ENCODE measurements at places on chromosomes 4 and X.

DNA sequence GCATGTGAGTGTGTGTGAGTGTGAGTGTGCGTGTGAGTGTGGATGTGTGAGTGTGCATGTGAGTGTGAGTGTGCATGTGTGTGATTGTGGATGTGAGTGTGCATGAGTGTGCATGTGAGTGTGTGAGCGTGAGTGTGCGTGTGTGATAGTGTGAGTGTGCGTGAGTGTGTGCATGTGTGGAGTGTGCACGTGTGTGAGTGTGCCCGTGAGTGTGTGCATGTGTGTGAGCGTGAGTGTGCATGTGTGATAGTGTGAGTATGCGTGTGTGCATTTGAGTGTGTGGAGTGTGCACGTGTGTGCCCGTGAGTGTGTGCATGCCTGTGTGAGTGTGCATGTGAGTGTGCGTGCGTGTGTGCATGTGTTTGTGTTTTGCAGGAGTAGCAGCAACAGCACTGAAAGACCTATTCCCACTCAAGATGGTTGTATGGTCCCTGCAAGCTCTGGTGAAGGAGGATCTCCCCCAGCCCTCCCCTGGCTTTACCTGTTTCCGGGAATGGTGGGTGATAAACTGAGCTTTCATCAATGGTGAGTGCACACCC, 30.7 kb upstream of the HELT start:
- DNase-seq = no peak

- DNase-seq = no peak
These were observed 216.1 kb downstream of the STK32B start for GRCh38 chr4:5267408-5267807.

GRCh38 chrX:39802354-39802753, 295.4 kb downstream of the BCOR start:
- DNase-seq = no peak

DNA sequence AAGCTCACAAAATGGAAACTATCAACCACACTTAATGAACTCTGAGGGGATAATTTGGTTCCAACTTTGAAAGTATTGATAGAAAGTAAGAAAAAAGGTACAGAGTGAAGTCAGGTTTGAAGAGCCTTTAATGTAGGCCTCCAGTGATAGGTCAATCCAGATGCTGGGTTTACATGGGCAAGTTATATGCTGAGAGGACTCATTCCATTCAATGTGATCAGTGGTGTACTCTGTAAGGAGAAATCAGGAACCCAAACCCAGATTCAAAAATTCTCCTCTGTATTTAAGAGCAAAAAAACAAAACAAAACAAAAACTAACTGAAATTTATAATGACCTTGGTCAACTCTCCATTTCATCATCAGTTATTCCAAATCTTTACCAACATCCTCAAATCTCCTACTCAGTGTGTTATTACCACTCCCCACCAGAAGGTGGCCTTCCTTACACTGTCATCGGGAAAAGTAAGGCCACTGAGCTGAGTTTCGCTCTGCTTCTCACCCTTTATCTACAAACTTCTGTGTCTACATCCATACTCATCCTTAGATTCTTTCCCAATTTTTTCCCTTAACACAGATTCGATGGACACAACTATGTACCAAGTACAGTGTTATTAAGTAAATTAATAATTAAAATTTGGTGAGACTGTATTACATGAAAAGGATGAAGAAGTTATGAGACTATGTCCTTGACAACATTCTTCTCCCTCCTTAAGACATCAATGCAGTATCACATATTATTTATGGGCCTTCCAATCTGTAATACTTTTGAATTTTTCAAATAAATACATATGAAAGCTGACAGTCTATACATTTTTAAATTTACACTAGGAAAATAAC, 88.3 kb downstream of the ZAR1 start:
- DNase-seq = peak; percentile 39

- no peak for DNase-seq
These were observed 706.5 kb downstream of the FSTL5 start for GRCh38 chr4:161457311-161457710.

DNA sequence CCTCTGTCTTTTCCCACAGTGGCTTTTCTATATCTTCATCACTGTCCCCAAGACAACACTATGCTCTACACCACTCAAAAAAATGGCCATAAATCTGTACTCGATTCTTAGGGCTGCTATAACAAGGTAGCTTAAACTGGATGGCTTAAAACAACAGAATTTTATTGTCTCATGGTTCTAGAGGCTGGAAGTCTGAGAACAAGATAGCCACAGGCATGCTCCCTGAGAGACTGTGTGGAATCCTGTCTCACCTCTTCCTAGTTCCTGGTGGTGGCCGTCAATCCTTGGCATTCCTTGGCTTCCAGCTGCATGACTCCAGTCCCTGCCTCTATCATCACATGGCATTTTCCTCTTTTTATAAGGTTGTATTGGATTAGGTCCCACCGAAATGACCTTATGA, 70.7 kb upstream of the DCLK2 start:
- DNase-seq = no peak

GRCh38 chr4:39713691-39714090, 15.8 kb downstream of the UBE2K start:
- no peak for DNase-seq

- DNase-seq = no peak
These were observed 198.2 kb upstream of the PSAPL1 start for GRCh38 chr4:7632971-7633370.

DNA sequence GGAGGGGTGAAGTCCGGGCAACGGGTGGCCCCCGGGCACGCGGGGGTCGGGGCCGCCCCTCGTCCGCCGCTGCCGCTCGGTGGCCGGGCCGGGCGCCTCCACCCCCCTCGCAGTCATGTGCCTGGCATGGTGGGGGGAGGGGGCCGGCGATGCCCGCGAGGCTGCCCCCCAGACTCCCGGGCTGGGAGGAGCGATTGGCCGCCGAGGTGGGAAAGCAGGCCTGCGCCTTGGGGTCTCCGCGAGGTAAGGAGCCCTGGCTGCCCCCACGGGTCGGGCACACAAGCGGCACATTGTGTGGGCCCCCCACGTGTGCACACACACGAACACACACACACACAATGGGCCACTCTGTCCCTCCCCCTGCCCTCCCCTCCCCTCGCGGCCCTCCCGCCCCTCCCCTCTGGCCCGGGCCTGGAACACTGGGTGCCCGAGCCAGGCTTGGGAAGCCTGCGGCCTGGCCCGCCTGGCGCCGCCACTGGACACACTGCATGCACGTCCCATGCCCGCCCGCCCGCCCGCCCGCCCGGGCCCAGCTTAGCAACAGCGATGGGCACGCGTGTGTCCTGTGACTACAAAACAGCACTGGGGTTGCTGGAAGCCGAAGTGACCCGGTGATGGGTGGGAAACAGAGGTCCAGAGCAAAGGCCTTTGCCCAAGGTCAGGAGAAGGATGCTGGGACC, 1.3 kb downstream of the SLC6A8 start:
- DNase-seq = no peak

GRCh38 chr4:151035328-151035727, 20.2 kb upstream of the LRBA start:
- DNase-seq = no peak

DNA sequence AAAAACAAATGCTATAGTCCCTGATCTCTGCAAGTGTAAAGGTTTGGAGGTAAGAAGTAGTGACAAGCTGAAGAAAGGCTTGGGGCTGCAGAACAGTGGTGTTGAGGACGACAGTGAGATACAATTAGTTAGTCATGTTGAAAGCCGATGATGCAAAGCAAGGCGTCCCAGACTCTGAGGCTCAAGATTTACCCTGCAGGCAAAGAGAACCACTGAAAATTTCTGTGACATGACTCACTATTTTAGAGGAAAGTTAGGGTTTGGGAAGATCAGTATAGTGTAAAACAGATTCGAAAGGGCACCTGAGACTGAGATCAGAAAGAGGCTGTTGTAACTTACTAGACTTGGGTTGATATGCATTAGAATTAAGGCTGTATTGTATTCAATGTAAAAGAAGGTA, 281.3 kb upstream of the FTHL17 start:
- no peak for DNase-seq

DNA sequence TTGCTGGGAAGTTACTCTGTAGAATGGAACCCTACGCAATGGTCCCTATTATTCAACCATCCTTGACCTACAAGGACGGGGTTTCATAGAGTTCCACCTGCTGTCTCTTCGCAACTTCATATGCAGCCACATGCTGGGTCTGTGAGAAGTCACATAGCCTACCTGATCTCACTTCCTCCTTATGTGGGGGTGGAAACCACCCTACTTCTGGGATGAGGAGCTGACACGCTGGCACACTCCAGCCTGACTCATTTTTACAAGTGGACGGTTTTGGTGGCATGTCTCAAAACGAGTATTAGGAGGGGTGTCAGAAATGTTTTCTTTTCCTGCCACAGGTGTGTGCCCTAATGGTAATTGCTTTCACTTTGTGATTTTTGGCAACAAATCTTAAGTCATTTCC, 36.8 kb upstream of the ARSD start:
- no peak for DNase-seq

DNA sequence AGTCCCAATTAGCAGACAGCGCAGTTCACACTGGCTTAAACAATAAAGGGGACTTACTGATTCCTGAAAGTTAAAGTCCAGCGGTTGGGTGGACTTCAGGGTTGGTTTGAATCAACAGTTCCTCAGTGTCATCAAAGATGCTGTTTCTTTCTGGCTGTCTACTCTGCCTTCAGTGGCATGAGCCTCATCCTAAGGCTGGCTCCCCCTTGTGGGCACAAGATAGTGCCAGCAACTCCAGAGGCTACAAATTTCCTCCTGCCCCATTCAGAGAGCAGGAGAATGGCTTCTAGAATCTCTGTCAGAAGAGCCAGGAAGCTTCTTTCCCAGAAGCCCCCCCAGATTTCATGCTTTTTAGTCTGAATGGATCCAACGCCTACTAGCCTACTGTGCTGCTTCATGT, 82.4 kb upstream of the MTM1 start:
- peak; percentile 54 for DNase-seq

- no peak for DNase-seq
These were observed 316.1 kb upstream of the EMCN start for GRCh38 chr4:100833906-100834305.

DNA sequence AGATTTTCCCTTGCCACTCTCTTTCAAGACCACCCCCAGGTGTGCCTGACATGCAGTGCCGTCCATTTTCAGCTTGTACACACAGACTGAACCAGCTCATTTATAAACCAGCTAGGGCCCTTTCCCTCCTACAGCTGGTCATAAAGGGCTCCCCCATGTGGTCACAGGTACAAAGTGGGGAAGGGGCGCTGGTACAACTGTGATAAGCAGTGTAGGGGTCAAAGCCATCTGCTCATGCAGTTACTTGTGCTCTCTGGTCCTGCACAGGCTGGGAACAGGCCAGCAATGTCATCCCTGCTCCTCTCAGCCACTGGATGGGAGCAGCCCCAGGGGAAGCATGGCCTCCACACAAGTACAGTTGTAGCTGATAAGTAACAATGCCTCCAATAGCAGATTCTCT, 20.6 kb downstream of the GABRQ start:
- DNase-seq = no peak

DNA sequence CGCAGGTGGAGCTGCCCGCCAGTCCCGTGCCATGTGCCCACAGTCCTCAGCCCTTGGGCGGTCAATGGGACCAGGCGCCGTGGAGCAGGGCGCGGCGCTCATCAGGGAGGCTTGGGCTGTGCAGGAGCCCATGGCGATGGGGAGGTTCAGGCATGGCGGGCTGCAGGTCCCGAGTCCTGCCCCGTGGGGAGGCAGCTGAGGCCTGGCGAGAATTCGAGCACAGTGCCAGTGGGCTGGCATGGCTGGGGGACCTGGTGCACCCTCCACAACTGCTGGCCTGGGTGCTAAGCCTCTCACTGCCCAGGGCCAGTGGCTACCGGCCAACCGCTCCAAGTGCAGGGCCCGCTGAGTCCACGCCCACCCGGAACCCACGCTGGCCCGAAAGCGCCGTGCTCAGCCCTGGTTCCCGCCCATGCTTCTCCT, 646.5 kb downstream of the GABRG1 start:
- no peak for DNase-seq

GRCh38 chr4:48343551-48343950, 2.2 kb downstream of the SLAIN2 start:
- DNase-seq = no peak

DNA sequence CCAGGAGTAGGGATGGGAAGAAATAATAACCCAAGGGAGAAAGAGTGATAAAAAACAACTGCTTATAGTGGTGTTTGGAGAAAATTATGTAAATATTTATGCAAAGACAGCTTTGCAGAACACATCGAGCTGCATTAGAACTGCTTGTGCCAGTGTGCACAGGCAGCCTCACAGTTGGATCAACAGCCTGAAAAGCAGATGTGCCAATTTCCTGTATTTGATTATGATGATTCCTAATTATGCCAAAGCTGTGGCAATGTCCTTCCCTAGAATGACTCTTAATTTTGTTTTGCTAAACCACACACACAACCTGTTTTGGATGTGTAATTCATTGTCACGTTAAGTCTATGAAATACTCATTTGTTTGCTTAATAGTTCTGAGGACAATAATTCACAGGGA, 30.6 kb upstream of the ANTXR2 start:
- DNase-seq = no peak

GRCh38 chr4:1489639-1489995, 83.4 kb upstream of the NKX1-1 start:
- no peak for DNase-seq

DNA sequence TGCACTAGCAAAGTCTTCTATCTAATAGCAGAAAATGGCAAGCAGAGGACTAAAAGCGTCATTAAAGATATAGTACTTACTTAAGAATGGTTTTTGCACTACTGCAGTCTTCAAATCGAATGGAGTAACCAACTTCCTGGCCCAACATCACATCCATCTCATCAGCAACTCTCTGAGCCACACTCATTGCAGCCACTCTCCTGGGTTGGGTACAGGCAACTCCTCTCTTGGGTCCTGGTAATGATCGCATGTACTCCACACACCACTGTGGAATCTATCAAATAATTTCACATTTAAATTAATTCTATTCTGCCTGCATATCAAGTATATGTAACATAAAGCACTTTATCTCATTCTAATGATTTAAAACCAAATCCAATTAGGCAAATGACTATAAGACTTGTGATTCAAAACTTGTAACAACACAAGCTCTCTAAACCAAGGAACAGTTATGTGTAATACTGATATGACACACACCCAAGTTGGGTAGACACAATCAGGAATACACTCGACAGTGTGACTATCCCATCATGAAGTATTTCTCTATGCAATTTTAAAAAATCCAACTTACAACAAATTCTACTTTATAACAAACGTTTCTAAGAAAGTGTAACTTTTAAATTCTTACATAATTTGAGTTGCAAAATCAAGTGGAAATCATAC, 13.6 kb downstream of the DHX15 start:
- DNase-seq = no peak

- DNase-seq = no peak
These were observed 1830.0 kb upstream of the IGFBP7 start for GRCh38 chr4:58940167-58940566.

GRCh38 chrX:99705701-99706100, 704.4 kb downstream of the PCDH19 start:
- no peak for DNase-seq

- DNase-seq = no peak
These were observed 89.5 kb upstream of the VEGFC start for GRCh38 chr4:176882206-176882605.

- DNase-seq = no peak
These were observed 176.4 kb upstream of the JADE1 start for GRCh38 chr4:128633067-128633466.

DNA sequence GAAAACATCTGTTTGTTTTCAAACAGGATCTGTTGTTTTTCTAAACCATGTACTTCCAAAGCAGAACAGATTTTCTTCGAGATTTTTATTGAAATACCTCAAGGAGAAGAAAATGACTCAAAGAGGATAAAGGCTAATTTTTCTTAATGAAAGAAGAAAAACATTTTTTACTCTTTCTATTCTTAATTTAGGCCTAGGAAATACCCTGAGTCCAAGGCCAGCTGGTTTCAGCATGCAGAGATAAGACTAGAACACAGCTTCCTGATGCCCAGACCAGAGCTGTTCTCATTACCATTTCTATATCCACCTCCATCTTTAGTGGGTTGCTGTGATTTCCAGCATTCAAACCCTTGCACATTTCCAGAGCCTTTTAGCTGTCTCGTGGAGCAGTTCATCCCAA, 18.3 kb downstream of the GAB1 start:
- no peak for DNase-seq

Measured in activated CD4-positive, alpha-beta T cell treated with anti-CD3 and anti-CD28 coated beads for 4 hours (primary cell).